H9 (cell line): ENCODE measurements at places on chromosomes 3 and 15.

- no peak for DNase-seq
These were observed 5.1 kb downstream of the HPS3 start for GRCh38 chr3:149134575-149134974.

DNA sequence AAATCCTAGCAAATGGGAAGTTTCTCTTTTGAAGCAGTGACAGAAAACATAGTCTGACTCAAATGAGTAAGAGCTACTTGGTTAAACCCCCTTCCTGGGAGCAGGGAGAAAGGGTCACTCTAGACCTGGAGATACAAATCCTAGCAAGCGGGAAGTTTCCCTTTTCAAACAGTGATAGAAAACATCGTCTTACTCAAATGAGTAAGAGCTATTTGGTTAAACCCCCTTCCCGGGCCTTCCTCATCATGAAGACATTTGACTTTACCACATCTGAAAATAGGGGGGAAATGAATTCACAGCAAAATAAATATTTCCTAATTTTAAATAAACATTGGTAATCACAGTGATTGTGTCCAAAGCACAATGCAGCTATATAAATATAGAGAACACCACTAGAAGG is 79.2 kb downstream of the FOXB1 start:
- no peak for DNase-seq

- DNase-seq, result no peak
These were observed 78.3 kb downstream of the SHQ1 start for GRCh38 chr3:72769758-72770540.

DNA sequence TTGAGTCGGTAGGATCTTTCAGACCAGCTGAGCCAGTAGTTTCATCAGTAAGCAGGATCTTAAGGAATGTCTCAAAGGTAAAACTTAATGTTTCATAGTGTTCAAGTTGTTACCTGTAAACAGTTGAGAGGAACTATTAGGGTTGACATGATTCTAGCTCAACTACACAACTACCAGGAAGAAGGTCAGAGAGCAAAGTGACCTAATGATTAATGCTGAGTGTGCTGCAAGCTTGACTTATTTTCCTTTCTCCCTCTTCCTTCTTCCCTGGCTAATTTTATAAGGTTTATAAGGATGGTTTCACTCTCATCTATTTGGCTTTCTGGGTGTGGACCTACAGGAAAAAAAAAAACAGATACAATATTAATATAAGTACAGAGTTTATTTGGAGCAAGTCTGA is 30.2 kb upstream of the LHFPL4 start:
- no peak for DNase-seq

DNA sequence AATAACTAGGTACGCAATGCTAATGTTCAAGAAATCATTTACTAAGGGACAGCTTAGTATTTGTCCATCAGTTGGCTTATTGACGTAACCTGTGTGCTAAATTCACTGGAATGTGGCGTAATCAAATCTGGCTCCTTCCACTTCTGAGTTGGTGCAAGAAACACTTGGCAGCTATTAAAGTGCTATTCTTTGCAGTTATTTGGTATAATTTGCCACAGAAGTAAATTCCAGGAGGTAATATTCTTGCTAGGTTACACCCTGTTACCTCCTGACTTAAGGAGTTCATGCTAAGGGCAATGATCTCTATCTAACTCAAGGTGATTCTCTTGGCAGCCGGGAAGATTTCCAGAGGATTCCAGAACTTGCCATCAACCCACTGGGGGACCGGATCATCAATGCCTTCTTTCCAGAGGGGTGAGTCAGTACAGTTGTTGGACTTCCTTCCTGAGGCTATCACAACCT is 25.5 kb downstream of the CHP1 start:
- no peak for DNase-seq

- DNase-seq, result peak; percentile 19
These were observed 133.1 kb upstream of the PLXNA1 start for GRCh38 chr3:126849768-126850167.

DNA sequence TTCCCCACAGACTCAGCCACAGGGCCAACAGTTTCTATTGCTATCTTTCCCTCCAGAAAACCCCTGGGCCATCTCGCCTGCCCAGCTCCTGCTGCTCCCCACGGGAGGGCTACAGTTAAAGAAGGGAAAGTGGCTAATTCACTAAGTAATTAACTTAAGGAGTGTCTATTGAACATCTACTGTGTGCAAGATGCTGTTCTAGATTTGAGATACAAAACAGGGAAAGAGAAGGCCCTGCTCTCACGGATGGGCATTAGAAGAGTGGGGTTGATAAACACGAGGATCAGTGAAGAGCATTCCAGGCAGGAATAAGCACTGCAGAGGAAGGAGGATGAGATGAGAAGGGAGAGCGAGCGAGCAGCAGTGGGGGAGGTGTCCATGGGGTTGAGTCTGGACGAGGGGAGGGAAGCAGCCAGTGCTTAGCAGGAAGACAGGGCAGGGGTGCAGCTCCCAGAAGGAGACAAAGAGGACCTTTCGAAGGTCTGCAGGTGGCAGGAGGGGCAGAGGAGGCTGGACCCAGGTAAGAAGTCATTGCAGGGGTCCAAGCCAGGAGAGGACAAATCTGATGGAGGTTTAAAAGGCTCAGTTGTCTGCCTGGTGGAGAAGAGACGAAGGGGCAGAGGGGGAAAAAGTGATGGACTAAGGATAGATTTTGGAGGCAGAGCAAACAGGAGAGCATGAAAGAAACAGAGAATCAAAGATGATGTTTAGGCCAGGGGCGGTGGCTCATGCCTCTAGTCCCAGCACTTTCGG is 64.7 kb downstream of the KLF15 start:
- peak; percentile 26 for DNase-seq

DNA sequence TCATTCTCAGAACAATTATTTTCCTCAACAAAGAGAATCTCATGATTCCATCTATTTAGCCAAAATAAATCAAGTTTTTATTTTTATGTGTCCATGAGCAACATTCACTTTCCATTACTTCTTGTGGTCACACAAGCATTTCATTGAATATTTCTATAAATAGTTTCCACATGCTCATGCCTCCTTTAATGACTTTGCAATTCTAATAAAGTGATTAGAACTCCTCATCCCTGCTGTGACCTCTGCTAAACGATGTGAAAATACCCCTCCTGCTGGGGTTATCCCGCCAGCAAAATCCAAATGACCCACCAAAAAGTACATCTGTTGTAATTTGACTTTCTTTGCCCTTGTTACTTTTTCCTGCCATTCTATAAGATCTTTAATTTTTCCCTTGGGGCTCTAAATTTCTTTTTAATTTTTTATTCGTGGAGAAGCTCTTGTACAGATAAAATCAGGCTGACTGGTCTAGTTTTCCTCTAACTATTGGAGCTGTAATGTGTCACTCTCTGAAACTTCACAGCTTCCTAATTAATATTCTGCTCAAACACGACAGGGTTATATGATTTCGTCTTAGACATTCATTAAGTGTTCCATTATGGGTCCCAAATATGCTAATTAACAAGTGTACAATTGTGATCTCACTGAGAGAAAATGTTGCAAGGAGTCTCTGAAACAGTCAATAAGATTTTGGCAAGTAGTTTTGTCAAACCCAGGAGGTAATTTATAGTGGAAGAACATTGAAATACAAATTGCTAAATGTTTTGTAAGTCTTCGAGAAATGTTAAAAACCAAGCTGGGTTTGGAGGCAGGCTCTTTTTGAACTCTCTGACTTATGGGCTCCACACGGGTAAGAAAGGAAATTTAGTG is 533.1 kb upstream of the NAALADL2 start:
- no peak for DNase-seq

- DNase-seq, result no peak
These were observed 469.8 kb downstream of the ZPLD1 start for GRCh38 chr3:102904629-102905028.

DNA sequence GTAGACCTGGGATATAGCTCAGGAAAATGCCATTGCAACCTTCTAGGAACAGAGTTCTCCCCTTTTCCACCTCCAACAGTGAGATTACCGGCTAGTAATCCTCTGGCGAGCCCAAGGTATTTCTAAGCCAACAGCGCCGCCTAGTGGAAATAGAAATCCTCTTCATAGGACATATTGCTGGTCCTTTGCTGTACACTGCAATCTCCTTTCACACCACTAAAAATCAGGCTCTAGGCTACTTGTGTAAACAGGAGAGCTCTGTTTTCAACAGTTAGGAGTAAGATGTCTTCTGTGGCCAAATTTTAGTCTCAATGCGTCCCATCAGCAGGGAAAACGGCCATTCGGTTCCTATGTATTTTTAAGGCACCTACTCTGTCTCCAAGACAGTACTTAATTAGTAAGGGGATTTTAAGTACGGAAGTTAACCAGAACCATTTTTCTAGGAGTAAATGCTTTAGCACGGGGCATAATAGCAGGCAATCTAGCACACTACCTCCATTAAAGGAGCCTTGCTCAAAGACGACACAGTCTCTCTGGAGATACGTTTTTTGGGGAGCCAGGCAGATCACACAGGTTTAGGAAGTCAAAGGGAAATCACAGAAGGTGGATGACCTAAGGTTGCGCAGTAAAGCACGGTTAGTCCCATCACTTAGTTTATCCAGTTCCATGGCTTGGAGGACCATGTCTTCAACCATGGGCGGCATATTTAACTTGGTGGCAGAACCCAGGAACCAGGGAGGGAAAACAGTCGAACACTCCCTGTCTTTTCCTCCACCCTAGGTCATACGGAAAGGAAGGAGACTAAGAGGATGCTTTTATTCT is 43.8 kb downstream of the NCEH1 start:
- peak; percentile 76 for DNase-seq

DNA sequence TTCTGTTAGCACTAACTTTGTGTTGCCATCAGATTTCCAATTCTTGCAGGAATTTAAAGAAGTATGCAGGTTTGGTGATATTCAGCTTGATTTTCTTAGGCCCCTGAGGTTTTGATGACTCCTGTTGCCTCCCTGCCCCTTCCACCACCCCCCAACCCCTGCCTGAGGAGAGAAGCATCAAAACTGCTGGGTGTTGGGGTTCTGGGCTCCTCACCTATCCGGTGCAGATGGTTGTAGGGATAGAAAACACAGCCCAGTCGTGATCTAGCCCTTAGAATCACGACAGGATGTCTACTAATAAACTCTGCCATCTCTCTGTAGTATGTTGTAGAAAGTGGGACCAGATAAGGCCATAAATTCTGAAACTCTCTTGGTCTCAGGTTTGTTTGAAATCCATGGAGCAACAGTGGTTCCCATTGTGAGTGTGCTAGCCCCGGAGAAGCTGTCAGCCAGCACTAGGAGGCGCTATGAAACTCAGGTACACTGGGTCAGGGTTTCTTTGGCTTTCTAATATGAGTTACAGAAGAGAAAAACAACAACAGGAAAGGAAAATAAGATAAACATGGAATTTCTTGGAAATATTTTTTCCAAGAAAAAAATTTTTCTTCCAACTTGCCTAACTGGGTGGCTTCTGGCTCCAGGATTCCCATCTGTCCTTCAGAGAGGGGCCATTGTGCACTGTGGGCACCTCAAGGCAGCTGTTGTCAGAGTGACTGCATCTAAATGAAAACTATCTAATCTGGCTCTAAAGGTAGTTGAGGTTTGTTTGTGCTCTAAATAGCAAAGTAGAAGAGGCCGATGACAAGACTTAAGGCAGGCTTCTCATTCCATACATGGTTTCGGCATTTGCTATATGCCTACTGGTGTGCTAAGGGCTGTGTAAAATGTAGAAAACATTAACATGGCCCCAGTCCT is 8.7 kb downstream of the SRP14 start:
- DNase-seq, result no peak
